ENCODE measurements at places on chromosomes 1 and 21.

DNA sequence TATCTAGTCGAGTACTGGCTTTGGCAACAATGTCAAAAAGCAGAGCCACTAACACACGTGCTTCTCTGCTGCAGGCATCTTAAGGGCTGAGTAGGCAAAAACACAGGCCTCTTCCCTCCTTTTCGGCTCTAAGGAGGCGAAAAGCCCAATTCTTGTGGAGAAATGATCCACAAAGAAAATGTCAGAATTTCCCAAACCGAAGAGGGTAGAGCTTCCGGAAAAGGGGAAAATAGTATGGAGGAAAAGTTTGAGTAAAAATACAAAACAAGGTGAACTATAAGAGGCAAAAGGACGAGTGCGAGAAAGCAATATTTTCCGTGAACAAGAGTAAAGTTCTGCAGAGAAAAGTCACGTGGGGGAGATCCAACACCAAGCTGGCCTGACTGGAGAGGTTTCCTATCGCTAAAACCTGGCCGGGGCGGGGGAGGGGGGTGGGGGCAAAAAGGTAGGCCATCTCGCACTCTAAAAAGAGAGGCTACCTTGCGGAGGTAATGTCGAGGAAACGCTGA lies 551 bp downstream of the ZRANB2 start:
- peak; percentile 36 for DNase-seq

- no peak for DNase-seq
These were observed 3.5 kb upstream of the AADACL4 start for GRCh38 chr1:12640237-12640957.

GRCh38 chr1:36134505-36135329 lies 9.7 kb upstream of the COL8A2 start:
- peak; percentile 59 for DNase-seq

- no peak for DNase-seq
These were observed 50.3 kb downstream of the ARHGEF16 start for GRCh38 chr1:3504822-3505153.

- peak; percentile 19 for DNase-seq
These were observed 64.1 kb upstream of the NTPCR start for GRCh38 chr1:232886271-232886670.

DNA sequence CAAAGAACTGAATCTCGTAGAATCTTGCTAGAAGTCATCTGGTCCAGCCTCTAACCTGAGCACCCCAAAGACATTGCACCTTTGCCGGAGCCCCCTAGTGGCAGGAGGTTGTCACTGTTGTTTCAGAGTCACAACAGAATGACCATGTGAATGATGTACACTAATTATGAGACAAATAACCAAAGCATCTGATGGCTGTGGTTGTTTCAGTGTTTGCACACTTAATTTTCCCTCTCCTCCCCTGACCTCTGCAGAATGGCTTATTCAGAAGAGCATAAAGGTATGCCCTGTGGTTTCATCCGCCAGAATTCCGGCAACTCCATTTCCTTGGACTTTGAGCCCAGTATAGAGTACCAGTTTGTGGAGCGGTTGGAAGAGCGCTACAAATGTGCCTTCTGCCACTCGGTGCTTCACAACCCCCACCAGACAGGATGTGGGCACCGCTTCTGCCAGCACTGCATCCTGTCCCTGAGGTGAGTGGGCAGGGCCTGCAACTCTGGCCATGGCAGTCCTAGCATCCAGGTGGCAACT lies 26.4 kb downstream of the TRAF5 start:
- peak; percentile 44 for DNase-seq

DNA sequence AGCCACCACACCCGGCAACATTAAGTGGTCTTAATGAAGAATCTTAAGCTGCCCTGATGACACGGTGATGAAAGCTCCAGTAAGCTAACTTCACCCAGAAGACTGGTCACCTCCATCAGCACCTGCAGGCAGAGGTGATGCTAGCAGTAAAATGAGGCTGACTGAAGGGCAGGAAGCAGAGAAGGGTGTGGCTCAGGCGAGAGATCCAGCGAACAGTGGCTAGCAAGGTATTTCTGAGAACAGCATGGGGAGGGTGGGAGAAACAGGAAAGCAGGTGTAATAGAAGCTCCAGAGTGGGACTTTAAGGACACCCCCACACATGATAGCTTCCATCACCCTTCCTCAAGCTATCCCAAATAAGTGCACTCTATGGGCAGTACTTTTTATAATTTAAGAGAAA lies 15.9 kb upstream of the DISP1 start:
- no peak for DNase-seq

GRCh38 chr1:217228689-217229088 lies 402.2 kb downstream of the GPATCH2 start:
- no peak for DNase-seq

DNA sequence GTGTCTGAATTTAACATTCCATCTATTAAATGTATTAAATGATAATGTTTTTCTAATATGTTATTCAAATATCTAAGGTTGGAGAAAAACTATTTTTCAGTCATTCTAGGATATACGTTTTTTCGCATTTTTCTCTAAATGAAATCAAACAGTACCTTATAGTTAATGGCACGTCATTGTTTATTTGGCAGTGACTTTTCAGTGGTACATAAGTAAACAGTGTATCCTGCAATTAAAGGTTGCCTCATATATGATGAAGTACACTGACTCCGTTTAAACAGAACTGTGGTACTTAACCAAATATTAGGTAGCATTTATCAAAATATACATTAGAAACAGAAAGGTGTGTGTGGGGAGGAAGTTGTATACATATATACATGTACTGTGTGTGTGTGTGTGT lies 79.2 kb downstream of the EPS15 start:
- DNase-seq: no peak

- no peak for DNase-seq
These were observed 17.8 kb upstream of the NFASC start for GRCh38 chr1:204852854-204853253.

- DNase-seq: no peak
These were observed 82.3 kb downstream of the GPR89B start for GRCh38 chr1:148010527-148010926.

DNA sequence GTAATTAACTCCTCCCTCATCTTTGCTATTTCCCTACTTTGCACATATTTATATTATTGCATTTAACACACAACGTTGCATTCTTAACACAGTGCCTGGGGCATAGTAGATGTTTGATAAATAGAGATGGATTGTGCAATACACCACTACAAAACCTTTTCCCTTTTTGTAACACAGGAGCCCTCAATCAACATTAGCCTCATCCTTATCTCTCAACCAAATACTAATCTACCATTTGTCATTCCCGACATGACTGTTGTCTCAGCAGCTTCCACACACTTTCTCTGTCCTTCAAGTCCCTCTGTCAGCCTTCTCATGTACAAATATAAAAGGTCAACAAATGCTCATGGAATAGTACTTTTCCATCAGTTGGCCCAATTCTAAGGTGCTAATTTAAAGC lies 78.9 kb upstream of the KCNK2 start:
- no peak for DNase-seq

GRCh38 chr1:96782206-96782605 lies 60.6 kb downstream of the PTBP2 start:
- no peak for DNase-seq

DNA sequence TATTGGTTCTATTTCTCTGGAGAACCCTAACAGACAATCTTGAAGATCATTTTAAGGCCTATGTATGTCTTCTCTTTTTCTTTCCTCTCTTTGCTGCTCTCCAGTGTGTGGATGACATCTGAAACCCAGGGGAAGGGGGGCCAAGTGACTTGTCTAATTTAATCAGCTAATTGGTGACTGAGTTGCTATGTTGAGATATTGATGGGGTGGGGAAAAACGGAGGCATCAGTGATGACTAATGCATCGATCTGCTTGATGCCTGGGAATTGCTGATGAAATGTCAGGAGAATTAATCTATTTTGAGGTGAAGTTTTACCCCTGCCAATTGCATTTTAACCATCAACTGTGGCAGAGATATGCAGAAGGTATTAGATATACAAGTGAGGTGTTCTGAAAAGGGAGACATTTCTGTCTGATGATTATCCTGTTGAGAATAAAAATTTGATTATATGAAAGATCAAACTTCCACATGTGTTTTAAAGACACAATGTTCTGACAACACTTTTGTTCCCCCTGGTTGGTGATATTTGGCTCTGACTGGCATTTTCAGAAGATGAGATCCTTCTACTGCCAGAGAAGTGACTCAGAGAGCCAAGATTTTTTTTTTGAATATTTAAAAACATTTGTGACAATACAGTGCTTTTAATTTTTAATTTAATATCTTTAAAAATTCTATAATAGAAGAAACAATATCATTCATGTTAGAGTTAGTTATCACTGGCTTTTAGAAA lies 18.7 kb upstream of the PTGFR start:
- DNase-seq: no peak

DNA sequence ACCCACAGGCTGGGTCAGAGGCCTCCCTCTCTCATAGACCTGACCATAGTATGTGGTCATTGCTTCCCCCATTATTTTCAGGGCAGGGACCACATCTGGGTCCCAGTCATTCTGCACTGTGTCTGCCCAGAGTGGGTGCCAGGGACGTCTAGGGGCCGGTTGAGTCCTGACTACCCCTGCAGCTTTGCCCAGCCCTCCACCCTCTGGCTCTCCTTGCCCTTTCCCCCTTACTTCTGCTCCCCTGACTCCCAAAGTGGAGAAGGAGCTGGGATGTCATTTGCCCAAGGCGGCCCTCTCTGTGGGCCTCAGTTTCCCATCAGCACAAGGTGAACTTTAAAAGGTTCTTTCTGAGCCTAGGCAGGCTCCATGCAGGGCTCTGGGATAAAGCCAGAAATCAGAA lies 4.3 kb upstream of the TTC22 start:
- no peak for DNase-seq

DNA sequence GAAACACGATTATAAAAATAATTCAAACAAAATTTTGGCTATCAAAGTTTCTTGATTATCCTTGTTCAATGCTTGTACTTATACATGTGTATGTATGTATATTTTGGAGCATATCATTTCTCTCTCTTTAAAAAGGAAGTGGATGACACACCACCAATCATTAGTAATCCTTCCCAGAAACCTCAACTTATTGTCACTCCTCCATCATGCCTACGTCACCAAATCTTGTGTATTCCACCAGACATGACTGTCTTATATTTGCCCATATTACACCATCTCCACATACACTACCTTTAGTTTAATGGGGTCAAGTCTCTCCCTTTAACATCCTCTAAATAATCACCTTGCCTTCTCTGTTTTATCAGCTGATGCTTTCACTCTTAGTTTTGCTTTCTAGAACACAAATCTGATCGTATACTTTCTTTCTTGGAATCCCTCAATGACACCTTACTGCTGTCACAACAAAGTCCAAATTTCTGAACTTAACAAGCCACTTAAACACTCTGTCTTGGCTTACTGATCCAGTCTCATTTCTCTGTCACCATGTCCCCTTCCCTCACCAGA lies 124.0 kb downstream of the BRINP3 start:
- DNase-seq: no peak

- no peak for DNase-seq
These were observed 345.3 kb downstream of the PTBP2 start for GRCh38 chr1:97066860-97067259.

GRCh38 chr21:44987301-44987885 lies 47.6 kb downstream of the SLX9 start:
- DNase-seq: no peak

- DNase-seq: no peak
These were observed 29.1 kb upstream of the KIAA0040 start for GRCh38 chr1:175221557-175222175.

DNA sequence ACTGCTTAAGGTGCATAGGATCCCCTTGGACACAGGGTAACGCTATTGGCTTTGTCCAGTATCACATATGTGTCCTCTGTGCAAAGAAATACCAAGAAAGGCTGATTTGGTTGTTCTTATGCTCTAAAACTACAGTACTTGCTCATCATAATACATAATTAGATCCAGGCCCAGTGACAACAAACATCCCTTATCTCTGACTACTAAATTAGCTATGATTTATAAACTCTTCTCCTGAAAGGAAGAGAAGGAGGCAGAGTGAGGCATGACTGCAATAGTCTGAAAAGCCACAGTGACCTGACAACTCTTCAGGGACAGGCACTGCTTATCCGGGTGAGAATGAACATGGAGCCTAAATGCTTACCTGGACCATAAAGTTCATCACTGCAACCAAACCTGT lies 30.7 kb downstream of the MGST3 start:
- DNase-seq: no peak

DNA sequence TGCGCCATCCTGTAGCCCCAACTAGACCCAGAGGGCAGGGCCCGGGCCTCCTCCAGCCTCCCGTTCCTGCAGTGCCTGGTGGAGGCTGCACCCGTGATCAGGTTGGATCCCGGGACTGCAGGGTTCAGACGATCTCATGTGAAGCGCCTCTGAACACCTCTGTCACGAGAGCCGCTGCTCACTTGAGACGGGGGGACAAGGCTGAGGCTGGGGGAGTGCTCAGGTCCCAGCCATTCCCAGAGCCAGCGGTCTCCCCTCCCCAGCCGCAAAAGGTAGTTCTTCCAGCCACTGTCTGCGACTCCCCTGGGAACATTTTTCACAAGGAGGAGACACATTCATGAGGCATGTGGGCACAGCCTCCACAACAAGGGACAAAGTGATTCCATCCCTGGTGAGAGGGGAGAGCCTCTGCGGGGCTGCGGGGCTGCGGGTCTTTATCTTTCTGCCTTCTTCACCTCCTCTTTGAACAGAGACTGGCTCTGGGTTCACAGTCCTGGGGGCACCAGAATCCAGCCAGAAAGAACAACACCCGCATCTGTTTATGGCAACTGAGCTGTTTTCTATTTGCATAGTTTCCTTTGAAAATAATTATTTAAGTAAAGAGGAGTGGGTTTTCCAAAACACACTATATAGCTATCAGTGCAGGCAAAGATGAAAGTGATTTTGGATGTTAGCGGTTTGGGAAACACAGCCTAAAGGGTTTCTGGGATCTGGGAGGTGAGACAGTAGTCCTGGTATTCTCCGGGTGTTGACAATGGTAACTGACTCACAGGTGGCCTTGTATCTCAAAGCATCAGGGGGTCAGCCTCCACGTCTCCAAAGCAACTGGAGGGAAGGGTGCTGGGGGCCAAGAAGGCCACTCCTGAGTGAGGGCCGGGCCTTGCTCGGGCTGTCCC lies 13.0 kb upstream of the LDLRAP1 start:
- no peak for DNase-seq

DNA sequence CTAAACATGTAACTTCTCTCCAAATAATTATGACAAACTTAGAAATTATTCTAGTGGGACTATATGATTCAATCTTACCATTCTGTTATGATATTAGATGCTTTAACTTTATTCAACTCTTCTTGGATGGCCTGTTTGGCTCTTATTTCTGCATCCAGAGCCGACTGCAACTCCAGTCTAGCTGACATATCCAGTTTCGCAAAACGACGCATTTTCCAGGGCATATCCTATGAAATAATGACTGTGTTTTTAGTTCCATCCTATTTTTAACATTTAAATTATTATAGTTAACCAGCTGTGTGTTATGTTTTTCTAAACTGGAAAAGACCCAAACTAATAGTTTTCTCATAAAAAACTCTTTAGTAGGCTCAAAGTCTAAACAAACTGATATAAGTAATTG lies 133.7 kb downstream of the COQ8A start:
- DNase-seq: no peak

DNA sequence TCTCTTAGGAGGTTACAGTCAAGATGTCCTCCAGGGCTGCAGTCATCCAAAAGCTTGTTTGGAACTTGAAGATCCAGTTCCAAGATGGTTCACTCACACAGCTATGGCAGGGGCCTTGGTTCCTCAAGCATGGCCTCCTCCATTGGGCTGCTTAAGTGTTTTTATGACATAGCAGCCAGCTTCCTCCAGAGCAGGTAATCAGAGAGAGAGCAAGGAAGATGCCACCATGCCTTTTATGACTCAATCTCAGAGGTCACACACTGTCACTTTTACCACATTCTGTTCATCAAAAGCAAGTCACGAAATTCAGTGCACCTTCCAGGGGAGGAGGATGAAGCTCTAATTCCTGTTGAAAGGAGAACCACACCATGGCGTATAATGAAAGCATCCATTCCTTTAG lies 17.1 kb downstream of the ELAPOR1 start:
- no peak for DNase-seq

Measured in NB4 (cell line).